NCI-H226 (cell line): ENCODE measurements at places on chromosomes 4 and X.

GRCh38 chrX:113274791-113275190 is 434.2 kb upstream of the AMOT start:
- DNase-seq, result no peak

DNA sequence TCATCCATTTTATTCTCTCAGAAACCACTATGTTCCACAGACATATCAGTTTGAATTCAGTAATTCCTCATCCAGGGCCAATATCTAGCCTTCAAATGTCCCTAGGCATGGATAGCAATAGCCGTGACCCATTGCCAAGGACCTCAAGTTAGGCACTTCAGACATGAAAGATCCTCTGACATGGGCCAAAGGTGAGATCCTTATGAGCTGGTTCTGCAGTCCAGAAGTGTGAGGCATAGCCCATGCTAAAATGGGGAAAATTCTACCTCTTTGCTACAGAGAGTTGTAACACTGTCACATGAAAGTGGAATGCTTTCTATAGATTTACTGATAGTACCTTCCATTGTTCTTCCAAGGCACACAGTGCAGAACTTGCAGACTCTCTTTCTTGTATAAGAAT is 349.7 kb upstream of the GALNT7 start:
- no peak for DNase-seq

DNA sequence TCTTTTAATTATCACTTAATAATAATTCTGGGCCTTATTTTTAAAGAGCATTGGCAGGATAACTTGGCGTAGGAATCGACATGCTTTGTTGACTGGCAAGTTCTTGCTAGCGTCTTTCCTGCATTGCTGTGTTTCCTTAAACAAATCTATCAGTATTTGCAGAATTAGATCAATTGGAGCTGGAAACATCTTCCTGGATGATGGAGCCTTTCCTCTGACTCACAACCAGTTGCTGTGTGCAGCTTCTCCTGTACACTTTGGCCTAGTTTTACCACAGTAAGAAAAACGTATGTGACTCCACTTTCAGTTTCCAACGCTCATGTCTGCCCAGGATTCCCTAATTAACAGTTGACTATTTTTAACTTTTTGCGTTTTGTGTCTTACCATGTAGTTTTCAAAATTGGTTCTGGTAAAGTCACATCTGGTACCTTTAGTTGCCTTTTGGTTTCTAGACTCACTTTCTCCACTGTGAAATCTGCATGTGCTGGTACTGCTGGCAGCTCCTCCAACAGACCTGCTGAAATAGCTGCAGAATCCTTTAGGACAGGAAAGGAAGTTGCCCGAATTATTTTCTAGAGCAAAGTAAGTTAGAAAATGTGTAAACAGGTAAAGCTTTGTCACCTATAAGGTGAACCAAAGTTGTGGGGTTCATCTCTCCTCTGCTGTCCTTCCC is 553.2 kb upstream of the FAT1 start:
- DNase-seq, result no peak

DNA sequence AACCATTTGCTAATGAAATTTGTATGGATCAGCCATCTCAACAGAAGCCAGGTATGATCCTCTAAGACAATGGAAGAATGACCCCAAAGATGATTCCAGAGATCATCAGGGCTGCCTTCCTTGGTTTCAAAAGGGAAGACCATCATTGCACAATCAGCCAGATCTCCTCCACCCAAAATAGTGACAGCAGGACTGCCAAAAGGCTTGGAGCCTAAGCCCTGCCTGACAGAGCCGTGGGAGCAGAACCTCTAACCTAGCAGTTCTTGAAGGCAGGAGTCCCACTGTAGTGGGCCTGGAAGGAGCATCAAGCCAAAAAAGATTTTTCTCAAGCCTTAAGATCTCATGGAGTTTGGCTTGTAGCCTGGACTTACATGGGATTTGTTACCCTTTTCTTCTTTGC is 226.0 kb downstream of the RASL11B start:
- DNase-seq, result no peak

- DNase-seq, result no peak
These were observed 207.9 kb downstream of the MAB21L2 start for GRCh38 chr4:150789864-150790263.

DNA sequence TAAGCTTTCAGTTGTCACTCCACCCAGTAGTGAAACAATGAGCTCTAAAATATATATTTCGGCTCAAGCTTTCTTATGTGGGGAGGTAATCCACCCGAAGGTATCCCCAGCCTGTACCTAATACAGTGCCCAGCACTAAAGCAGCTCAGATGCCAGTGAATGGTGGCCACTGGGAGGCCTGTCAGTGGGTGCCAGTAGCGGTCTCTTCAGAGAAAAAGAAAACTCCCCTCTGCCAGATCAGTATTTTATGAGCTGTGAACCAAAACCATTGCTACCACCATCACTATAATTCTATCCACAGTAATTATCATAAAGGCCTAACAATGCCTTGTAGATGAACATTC is 835 bp upstream of the NFKB1 start:
- no peak for DNase-seq

- no peak for DNase-seq
These were observed 460.4 kb upstream of the BOD1L1 start for GRCh38 chr4:14087921-14088320.

DNA sequence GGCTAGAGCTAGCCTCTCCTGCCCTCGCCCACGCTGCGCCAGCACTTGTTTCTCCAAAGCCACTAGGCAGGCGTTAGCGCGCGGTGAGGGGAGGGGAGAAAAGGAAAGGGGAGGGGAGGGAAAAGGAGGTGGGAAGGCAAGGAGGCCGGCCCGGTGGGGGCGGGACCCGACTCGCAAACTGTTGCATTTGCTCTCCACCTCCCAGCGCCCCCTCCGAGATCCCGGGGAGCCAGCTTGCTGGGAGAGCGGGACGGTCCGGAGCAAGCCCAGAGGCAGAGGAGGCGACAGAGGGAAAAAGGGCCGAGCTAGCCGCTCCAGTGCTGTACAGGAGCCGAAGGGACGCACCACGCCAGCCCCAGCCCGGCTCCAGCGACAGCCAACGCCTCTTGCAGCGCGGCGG is at the start of gene AR:
Gene AR (plus strand): TSS at position 204 of the 400 bp plus-strand sequence. CDS start 1,126 bp downstream, outside the sequence.
- no peak for DNase-seq

DNA sequence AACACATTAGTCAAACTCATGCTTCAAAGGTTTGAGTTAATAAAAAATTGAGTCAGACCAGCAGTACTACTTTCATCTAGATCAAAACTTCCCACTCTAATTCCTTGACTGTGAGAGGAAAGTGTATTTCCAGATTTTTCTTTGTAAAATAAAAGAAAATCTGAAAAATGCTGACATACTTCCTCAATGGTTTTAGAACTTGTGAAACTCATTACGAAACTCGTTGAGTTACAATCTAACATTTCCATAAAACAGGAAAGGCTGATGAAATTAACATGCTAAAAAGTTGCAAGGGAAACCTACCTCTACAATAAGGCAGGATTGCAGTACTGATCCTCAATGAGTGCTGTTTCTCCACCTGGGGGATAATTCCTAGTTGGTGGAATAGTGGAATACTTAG is 217.8 kb upstream of the HCCS start:
- no peak for DNase-seq

DNA sequence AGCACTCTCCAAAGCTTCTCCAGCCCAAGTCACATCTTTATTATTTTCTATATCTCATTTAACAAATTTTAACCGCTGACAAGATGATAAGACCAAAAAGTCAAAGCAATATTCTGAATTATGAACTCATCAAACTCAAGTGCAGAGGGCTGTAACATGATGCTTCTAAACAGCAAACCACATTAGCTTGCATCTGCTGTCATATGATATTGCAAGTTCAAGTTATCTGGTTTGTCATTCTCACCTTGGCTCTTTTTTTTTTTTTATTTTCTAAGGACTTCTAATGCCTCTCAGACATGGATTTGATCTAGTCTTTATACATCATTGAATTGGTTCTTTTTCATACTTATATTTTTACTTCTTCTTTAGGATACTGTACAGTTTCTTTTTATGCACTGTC is 93.4 kb downstream of the SLC10A7 start:
- DNase-seq, result no peak

DNA sequence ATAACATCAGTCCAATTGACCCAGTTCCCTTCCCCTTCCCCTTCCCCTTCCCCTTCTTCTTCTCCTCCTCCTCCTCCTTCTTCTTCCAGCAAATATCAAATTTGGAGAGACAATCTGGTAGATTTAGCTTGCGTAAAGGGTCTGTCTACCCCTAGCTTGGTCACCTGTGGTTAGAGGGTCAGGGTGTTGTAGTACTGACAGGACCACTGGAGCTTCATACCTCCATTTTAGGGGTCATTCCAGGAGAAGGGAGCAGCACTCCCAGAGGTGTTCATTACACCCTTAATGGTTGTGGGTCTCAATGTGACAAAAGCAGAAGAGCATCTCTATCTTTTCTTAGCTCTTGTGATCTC is 3.7 kb upstream of the FGB start:
- no peak for DNase-seq

- no peak for DNase-seq
These were observed 4.9 kb upstream of the HAUS7 start for GRCh38 chrX:153475271-153475670.

- no peak for DNase-seq
These were observed 71.4 kb downstream of the TSC22D3 start for GRCh38 chrX:107704181-107704580.

GRCh38 chrX:68822641-68823410 is 6.0 kb upstream of the EFNB1 start:
- peak; percentile 52 for DNase-seq

DNA sequence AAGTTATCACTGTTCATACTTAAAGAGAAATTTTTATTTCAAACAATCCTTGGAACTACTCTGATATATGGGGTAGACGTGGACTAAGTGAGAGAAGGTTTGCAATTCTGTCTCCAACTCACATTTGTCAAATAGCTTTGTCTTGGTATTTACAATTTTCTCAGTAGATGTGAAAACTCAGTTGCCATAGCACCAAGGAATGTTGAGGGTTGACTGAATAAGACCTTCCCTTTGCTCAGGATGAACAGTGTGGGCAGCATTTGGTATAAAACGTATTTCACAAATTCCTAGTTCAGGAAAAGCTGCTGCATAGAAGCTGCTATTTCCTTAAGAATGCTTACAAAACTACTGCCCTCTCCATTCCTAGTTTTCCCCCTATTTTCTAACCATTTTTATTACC is 399.5 kb downstream of the NKX6-1 start:
- no peak for DNase-seq

- no peak for DNase-seq
These were observed 26.2 kb downstream of the GYG2 start for GRCh38 chrX:2854918-2855317.

GRCh38 chrX:23185951-23186350 is 148.7 kb upstream of the PTCHD1 start:
- no peak for DNase-seq

DNA sequence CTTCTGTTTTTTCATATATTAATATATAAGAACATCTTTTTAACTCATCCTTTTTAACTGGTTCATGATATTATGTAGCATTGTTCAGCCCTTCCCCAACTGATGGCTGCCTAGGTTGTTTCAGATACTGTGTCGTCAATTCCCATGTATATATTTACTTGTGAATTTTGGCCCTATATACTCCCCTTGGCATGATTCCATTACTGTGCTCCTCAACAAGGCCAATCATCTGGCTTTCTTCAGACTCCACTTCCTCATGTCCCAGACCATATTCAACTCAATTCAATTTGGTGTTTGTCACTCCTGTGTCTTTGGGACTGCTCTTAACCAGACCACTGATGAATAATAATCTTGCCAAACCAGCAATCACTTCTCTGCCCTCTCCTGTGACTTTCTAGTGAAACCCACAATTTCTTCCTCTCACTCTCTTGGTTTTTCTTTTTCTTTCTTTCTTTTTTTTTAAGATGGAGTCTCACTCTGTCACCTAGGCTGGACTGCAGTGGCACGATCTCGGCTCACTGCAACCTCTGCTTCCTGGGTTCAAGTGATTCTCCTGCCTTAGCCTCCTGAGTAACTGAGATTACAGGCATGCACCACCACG is 2.7 kb upstream of the WDR45 start:
- no peak for DNase-seq

GRCh38 chr4:78058591-78059523 is 1.7 kb downstream of the FRAS1 start:
- peak; percentile 12 for DNase-seq

DNA sequence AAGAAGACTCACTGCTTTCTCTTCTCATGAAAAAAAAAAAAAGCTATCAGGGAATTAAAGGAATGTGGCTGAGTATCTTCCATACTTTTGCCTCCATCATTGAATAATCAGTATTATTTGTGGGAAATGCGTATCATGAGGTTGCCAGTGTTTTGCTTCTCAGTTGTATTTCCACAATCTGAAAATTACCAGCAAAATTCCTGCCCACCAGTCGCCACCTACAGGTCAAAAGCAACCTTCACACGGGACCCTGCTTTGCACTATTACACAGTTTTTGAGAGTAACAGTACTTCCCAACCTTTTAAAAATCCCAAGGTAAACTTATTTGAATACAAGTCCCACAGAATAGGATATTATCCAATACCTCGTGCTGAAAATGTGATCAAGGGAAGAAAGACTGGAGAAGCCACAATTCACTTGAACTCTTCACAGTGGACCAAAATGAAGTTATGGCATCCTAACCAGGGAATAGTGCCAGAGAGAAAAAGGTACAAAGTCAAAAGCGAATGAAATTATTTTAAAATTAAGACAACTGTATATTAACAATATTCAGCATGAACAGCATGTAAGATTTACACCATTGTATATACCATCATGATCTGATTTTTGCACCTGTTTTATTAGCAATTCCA is 30.4 kb downstream of the PGRMC1 start:
- DNase-seq, result no peak

GRCh38 chrX:9730752-9731151 is 34.9 kb downstream of the GPR143 start:
- no peak for DNase-seq

DNA sequence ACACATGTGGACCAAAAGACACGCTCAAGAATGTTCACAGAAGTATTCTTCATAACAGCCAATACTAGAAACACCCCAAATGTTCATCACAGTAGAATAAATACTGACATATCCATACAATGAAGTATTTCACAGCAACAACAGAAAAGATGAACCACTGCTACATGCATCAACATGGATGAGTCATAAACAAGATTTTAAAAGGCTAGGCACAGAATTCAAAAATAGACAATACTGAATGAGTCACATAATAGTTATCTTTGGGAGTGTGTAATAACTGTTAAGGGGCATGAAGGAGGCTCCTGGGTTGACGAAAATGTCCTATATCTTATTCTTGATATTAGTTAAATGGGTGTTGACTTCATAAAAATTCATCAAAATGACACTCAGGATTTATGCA is 43.5 kb downstream of the CLOCK start:
- DNase-seq, result peak; percentile 75

DNA sequence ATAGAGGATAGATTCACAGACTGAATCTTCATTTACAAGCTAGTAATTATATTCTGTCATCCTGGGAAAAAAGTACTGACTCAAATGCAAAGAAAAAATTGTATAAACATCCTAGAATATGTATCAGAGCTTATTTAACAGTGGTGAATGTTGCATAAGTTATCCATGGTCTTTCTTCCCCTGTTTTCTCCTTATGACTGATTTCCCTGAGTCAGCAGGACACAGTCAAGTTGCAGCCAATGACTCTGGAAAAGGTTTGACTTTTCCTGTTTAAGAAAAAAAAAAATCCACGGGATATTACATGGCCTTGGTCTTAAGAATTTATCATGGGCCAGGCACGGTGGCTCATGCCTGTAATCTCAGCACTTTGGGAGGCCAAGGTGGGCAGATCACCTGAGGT is 36.5 kb downstream of the INPP4B start:
- DNase-seq, result no peak

- peak; percentile 39 for DNase-seq
These were observed 1105.9 kb downstream of the ARAP2 start for GRCh38 chr4:35138449-35138848.
